ENCODE measurements at places on chromosomes 5 and 9.

DNA sequence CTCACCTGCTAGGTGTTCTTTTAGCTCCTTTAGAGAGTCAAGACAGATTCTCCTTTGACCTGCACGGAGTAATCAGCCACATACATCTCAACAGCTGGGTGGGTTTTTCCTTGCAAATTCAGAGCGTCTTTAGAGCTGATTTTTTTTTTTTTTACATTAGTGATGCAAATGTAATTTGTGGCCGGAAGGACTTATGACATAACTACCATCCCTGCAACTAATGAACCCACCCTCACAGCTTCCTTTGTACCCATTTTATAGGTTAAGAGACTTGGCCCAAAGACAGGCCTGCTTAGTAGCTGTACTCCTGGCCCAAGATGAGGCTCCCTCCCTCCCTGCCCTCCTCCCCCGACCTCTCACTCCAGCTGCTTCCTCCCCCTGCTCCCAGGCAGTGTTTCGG lies 69.9 kb upstream of the NIPAL4 start:
- DNase-seq, result no peak

- no peak for DNase-seq
These were observed 6.9 kb downstream of the RAB24 start for GRCh38 chr5:177296581-177296980.

DNA sequence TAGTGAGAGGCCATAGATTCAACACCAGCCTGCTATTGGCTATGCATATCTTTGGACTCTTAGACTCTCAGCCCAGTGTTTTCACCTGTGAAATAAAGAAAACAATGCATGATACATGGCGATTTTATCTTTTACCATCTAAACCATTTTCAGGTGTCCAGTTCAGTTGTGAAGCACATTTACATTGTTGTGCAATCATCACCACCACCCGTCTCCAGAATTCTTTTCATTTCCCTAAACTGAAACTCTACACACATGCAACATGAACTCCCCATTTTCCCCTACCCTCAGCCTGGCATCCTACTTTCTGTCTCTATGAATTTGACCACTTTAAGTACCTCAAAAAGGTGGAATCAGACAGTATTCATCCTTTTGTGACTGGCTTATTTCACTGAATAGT lies 420.6 kb downstream of the MED10 start:
- DNase-seq, result no peak

GRCh38 chr9:80595192-80595591 lies 1023.4 kb downstream of the TLE4 start:
- DNase-seq, result no peak

DNA sequence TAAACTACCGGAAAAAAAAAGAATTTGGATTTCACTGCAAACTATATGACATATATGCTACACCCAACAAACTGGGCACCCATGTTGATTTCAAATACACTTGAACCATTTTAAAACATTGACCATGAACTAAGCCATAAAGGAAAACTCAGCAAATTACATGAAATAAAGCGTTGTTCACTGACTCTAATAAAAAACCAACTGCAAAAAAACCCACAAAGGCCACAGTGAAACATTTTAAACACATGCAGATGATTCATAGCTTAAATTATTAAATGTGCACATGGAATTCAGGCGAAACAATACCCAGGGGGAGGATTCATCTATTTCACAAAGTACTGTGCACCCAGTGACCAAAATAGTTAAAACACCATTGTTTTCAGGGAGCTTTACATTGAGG lies 33.3 kb downstream of the MTRR start:
- DNase-seq, result no peak

DNA sequence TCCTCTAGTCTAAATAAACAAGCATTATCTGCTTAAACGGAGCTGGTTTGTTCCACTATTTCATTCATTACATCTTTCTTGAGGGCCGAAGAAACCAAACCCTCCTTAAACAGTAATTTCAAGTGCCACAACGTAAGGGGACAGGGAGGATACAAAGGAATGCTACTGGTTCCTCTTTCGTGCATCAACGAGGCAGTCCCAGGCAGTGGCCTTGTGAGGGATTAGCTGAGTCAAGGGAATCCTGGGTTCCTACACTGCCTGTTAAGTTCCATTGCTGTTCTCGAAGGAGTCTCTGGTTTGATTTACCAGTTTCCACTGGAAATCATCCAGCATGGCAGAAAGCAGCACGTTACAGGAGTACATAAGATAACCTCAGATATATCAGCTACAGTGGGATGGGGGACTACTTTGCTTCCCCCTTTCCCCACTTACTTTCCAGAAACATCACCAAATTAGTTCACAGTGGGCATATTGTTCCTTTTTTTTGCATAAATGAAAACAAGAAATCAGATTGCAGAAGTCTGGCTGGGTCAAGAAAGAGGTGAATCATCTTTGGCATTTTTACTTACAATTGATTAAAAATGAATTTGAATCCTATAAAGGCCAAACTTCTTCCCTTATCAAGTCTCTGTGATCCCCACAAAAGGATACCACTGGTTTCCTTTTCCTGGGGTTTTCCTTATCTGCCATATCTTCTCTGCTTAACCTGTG lies 2.5 kb upstream of the RANBP3L start:
- DNase-seq, result no peak

DNA sequence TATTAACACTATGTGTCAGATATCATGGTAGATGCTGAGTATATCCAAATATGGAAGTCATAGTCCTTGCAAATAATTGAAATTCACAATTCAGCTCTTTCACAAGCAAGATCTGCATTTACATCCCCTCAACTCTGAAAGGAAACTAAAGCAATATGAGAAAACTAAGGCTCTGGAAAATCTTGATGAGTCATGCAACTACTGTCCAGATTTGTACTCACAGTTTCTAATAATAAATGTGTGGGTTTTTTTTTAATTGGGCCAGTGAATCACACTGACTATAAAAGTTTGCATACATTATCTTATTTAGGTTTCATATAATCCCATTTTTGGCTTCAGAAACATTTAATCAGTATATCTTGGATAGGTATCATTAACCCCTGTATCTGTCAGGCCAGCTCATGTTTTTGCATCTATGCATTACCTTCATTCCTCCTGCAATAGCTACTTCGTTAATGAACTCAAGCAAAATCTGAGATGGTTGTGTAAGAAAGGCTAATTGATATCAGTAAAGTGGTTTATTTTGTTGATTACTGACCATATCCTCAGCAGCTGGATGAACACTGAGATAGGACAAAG lies 58.7 kb upstream of the PRR16 start:
- DNase-seq, result no peak

- no peak for DNase-seq
These were observed 49.1 kb downstream of the G3BP1 start for GRCh38 chr5:151820903-151821302.

- no peak for DNase-seq
These were observed 48.5 kb downstream of the PRRC2B start for GRCh38 chr9:131442351-131442750.

DNA sequence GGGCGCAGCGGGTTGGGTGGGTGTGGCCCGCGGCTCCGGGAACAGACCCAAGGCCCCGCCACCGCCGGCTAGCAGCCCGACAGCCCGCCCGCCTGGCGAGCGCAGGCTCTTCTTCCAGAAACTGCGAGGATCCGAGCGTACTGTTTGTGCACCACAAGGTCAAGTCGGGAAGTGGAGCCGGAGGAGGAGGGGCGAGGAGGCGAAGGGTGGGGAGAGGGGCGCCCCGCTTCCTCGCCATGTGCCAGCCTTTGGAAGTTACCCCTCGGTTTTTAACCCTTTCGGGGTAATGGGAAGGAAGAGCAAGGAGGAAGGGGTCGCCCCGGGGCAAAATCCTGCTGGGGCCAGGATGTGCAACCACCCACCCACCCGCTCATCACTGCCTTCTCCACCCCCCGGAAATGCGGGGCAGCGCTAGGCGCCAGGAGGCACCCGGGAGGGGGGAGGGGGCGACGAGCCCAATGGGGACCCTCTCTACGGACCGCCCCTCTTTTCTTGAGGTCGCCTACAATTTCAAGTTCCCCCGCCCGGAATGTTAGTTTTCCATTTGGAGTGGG lies 1.1 kb upstream of the JADE2 start:
- peak; percentile 60 for DNase-seq

DNA sequence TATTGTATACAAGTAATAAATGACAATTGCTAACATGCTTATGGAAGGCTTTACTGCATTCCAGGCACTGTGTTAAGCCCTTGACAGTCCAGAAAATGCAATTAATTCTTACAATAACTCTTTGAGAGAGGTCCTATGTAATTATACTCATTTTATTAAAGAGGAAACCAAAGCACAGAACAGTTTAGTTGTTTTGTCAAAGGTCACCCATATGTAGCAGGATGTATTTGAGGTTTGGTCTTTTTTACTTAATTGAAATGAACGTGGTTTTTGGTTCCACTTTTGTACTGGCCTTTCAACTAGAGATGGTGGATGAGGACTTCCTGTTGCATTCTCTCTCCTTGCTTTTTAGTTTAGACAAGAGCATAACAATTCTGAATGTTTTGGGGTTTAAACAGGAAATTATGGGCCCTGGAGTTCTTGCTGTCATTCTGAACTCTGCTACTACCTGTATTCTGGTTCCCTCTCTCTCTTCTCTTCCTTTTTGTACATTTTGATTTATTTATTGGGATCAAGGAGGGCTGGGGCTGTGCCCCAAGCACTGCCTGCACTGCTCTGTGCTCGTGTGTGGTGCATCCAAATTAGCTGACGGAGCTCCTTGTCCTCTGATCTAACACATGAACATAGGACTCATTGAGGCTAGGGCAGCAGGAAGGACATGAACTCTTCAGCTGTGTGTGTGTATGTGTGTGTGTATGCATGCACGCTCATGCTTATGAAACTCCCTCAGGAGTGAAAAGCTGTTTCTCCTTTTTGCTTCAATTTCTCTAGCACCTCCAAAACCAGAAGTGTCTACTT lies 47.4 kb downstream of the SLC28A3 start:
- no peak for DNase-seq

GRCh38 chr5:107247427-107247826 lies 423.3 kb downstream of the EFNA5 start:
- no peak for DNase-seq

GRCh38 chr5:45696206-45696836 lies at the start of gene HCN1:
Gene HCN1 (minus strand): TSS chr5:45696380.
- no peak for DNase-seq

- no peak for DNase-seq
These were observed 85.1 kb downstream of the BRINP1 start for GRCh38 chr9:119284118-119284517.

DNA sequence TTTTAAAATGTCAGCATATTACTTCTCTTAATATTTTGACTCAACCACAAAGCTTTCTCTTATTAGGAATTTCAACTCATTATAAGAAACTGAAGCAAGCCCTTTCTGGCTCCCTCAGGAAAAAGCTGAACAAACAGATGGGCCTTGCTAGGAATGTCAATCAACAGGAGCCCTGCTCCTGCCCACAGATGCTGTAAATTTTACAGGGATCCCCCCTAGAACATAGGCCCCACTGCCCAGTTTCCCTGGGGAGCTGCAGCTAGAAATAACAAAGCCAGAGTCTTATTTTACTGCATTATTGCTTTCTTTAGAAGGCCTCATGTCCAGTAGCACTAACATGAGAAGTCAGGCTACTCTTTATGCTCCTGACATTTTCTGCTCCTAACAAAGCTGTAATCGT lies 103.8 kb downstream of the PCSK1 start:
- DNase-seq, result no peak

- no peak for DNase-seq
These were observed 455.3 kb downstream of the RAB3C start for GRCh38 chr5:59037941-59038797.

DNA sequence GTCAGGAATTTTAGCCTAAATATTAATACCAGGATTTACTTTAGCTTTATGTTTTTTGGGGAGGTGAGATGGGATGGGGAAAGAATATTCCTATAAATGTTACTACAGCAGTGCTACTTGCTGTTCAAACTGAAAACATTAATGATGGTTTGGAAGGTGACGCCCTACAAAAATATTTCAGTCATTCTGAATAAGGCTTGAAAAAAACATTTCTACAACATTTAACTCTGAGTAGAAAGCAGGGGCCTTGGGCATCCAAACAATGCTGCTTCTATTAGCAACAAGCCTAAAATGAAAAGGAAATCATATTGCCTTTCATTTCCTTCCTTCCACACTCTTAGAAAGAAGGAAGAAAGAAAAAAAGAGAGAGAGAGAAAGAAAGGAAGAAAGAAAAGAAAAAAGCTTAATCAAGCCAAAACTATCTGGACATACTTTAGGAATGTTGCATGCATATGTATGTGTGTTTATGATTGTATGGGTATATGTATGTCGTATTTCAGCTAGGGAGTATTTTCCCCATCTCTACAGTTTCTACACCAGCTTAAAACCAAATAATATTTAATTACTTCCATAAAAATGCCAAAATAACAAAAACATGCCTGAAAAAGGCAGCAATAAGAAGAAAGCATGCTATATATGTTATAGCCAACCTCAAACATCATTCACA lies 16.3 kb upstream of the DAB2 start:
- DNase-seq, result no peak

DNA sequence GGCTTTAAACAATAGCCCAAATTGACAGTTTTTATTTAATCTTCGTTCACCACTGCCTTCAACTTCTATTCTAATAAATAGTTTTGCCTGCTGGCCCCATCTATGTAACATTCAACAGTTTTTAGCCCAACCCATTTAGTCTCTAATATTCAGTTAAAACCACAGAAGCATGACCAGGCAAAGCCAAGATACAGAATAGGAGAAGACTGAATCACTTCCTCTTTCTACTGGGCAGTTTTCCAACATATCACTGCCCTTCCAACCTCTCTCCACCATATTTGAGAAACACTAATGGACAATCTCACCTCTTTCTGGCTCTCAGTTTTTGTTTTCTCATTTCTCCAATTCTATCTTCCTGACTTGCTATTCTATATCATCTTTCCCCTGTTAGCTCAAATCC lies 352.9 kb downstream of the DNAH5 start:
- no peak for DNase-seq

DNA sequence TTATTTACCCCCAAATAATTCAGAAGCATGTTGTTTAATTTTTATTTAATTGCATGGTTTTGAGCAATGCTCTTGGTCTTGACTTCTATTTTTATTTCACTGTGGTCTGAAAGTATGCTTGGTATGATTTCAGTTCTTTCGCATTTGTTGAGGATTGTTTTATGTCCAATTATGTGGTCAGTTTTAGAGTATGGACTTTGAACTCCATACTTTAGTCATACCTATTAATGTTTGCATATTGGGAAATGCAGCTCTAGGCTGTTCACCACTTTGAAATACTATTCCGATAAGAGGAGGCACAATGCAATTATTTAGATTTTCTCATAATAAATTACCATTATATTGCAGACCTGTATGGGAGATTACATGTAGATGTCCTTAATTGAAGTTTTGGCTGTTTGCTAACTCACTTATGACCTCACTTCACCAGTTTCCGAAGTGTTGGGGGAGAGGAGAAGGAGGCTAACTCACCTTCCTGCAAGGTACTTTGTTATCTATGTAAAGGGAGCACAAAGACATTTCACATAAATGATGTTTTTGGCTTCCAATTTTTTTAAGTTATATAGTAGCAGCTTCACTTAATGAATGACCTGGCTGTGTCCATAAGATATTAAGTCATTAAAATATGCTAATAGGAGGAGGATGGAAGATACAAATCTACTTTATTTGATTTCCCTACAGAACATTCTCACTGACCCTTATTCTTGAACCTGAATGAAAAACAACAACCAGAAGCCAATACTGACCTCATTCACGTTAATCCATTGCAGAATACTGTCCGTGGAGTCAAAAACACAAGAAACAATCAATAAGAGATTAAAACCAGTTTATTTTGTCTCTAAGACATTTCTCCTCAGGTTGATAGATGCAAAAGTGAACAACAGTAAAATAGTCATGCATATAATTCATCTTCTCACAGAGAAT lies 970.3 kb upstream of the ARRDC3 start:
- DNase-seq, result no peak

GRCh38 chr9:27665136-27665535 lies 91.9 kb upstream of the C9orf72 start:
- no peak for DNase-seq

GRCh38 chr5:170416526-170416925 lies 27.4 kb upstream of the KCNMB1 start:
- no peak for DNase-seq

Data from T-helper 2 cell (primary cell).